ENCODE measurements at places on chromosomes 1 and 21.

DNA sequence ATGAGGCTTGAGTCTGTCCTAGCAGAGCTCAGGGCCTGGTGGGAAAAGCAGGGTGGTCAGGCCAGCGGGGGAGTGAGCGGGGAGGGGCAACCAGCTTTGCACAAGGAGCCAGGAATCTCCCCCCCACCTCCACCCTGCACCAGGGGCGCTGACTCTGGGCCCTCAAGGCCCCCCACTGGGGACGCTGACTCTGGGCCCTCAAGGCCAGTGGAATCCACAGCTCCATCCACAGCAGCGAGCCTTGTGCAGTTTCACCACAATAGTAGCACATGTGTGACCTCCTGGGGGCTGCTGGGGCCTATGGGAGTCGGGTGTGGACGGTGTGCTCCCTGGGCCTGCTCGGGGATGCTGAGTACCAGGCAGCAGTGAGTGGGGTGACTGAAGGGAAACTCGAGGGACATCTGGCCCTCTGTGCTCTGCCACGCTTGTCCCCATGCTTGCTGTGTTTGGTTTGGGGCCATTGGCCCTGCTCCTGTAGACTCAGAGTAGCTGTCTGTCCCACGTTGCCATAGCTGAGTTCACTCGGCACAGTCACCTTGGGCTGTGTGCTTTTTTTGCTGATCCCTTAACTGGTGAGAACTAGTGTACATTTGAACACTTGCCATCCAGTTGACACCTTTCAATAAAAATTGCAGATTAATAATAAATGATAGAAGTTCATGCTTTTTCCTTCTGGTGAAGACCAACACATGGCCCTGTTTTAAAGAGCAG lies 89.2 kb downstream of the ADARB1 start:
- no peak for DNase-seq

DNA sequence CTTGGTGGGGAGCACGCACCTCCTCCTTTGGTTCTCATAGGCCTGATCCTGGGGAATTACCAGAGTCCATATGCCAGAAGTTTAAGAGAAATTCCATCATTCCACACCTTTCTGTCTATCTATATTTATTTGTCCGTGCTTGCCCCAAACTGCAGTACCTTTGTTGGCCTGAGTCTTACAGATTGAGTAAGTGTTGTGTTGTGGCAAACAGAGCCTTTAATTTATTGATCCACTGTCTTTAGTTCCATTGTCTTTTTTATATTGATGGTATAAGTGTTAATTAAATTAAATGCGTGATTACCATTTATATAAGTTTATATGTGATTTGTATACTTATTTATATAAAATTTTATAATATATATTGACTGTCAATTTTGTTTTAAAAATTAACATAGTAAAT lies 4.9 kb downstream of the SH3BGR start:
- no peak for DNase-seq

DNA sequence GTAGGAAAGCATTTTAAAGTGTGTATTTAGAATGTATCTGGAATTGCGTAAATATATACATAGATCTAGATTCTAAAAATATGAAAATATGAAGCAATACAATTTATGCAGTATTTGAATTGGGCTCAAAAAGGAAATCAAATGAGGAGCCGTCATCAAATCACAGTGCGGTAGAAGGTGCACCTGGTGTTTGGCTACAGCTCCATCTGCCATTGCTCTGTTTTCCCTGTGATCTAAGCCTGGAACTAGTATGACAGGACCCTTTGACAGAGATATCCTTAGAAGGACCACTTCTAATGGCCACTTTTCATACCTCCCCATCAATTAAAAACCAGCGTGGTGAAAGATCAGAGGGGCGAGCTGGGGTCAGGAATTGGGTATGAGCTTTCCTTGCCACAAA lies 202.6 kb downstream of the NFIA start:
- DNase-seq = no peak

DNA sequence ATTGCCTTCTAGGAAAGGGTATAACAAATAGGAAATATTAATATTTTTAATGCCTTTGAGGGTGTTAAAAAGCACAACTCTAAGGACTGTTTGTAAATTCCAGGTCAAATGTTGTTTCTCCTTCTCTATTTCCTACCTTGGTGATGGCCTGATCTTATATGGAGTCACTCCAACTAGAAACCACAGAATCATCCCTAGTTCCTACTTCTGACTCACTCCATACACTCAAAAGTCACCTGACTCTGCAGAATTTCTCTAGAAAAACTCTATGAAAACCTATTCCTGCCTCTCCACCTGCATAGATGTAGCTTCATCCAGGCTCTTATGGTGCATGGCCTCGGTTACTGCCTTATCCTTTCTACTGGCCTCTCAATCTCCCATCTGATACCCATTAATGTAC lies 14.5 kb downstream of the RGS4 start:
- no peak for DNase-seq

GRCh38 chr1:21882721-21883415 lies 54.2 kb downstream of the HSPG2 start:
- DNase-seq = no peak

GRCh38 chr1:21704145-21704544 lies 35.0 kb upstream of the RAP1GAP start:
- DNase-seq = no peak

- no peak for DNase-seq
Observed at GRCh38 chr21:17693801-17694200, 81.1 kb upstream of the BTG3 start.

DNA sequence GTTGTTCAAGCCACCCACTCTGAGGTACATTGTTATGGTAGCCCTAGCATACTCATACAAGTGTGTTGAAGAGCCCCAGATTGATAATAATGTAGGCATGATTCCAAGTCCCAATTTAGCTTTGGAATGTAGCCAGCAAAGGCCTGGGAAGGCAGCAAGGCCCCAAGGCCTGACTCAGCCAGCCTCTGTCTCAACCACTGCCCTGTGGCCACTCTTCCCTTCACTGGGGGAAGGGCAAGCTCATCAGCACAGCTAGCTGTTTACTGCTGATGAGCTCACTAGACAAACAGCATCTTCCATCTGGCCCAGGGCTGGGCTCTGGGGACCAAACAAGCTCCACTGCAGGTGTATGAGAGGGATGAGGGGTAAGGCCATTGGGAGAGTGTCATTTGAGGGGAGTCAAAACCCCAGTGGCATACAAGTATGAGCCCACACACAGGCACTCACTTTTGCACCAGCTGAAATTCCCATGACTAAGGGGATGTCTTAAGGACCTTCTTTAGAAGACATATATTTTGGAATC lies 2.2 kb upstream of the IRF6 start:
- no peak for DNase-seq

- no peak for DNase-seq
Observed at GRCh38 chr1:89407360-89407759, 43.5 kb downstream of the GBP6 start.

- no peak for DNase-seq
Observed at GRCh38 chr21:43328958-43329691, 97.8 kb downstream of the SIK1 start.

- no peak for DNase-seq
Observed at GRCh38 chr1:151536499-151536898, 3.6 kb upstream of the TUFT1 start.

GRCh38 chr1:67700692-67701410 lies 15.8 kb downstream of the GADD45A start:
- no peak for DNase-seq

DNA sequence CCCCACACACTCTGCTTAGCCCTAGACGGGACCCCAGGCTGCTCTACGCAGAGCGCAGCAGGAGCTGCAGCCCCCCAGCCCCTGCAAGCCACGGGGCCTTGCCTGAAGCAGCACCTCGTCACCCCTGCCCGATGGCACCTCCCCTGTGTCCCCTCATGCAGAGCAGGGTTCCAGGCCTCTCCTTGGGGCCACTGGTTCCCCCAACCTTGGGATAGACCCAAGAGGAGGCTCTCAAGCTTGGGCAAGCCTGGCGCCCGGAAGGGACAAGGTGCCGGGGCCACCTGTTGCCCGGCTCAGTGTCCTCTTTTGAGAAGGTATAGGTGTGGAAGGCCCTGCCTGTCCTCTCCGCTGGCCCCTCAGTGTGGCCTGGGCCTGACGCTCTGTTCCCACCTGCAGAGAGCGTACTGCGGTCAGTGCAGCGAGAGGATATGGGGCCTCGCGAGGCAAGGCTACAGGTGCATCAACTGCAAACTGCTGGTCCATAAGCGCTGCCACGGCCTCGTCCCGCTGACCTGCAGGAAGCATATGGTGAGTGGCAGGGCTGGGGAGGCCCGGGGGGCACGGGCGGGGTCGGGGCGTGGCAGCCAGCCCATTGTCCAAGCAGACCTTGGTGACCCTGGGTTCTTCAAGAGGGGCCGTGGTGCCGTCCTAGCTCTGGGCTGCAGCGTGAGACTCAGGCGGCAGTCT lies 50.6 kb downstream of the FAAP20 start:
- DNase-seq = no peak

- DNase-seq = no peak
Observed at GRCh38 chr1:80896781-80897356, 903.9 kb upstream of the ADGRL2 start.

DNA sequence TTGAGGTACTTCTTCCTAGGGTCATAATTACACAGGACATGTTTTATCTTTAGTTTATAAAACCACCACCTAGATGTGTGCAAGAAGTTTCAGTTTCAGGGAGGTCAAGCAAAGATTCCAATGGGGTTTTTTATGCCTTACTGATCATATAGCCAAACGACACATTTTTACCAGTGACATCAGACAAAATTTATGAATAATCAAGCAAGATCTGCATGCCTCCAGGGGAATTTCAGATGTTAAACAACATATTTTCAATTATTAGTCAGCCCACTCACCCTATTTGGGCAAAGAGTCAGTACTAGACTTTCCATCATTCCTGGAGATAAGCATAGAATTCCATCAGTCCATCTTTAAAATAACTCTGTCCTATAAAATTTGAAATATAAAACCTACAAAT lies 867.4 kb downstream of the KCNT2 start:
- DNase-seq = no peak

DNA sequence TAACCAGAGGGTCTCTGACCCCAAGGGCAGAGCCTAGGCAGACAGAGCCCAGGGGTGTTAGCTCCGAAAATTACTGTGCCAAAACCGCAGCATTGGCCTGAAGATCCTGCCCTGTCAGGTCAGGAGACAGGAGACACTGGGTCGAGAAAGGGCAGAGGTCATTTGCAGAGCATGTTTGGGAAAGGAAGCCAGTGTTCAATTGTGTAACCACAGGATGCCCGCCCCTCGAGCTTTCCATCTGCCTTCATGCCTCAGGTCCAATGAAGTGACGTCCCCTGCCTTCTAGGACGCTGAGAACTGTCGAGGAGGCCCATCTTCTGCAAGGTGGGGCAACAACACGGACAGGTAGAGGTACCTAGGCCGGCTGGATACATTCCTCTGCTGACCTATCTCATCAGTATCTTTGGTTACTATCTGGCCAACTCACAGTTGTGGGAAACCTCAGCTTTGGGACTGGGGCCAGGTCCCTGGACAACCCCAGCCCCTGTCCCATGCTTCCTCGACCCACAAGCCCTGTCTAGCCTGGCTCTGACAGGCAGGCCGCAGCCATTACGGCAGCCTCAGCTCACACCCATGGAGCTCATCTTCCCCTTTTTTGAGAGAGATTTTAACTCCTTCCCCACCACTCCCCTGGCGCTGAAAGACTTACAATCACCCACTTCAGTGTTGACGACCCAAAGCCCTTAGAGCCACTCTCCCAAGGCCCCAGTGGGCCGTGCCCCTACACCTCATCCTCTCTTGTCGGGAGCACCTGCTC lies 1.3 kb downstream of the ARL8A start:
- no peak for DNase-seq

- no peak for DNase-seq
Observed at GRCh38 chr1:47835409-47835808, 161.8 kb downstream of the TRABD2B start.

DNA sequence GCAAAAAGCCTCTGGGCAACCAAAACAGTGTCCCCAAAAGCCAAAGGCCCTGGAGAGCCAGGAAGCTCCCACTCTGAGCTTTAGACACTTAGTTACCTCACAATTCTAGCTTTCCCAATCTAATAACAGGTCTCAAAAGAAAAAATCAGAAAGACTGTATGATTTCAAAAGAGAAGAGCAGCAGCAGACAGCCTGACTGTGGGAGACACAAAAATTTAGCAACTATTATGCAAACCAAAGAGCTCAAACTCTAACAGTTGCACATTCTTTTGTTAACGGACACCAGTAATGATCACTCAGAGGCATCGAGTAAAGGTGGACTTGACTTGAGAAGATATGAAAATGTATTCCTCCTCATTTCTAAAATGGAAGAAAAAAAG lies 160.1 kb downstream of the SLC45A1 start:
- DNase-seq = no peak
